ENCODE measurements at places on chromosomes 7 and 10.

DNA sequence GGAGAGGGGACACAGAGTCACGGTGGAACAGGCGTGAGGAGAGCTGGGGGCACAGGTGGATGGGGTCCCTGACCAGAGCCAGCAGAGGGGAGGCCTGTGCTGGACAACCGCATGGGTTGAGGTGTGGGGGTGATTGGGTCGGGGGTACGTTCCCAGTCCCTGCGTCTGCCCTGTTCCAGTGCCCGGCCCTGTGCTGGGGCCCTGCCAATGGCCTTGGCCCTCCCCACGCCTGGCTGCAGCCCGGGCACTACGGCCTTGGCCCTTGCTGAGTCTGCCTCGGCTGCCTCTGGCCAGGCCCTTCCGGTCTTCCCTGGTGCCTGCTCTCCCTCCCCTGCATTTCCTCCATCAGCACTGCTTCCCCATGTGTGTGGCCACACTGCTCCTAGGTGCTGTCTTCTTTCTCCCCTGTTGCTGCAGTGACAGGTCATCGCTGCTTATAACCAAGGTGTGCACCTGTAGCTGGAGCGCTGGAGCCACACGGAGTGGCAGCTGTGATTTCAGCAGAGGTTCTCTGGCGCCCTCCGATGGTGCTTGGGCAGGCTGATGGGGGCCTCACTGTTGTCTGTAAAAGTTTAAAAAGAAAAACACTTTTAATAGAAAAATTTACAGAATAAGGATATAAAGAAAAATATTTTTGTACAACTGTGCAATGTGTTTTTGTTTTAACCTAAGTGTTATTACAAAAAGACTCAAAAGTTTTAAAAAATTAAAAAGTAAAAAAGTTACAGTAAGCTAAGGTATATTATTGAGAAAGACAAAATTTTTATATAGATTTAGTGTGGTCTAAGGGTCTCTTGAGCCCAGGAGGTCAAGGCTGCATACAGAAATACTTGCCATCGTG is 45.2 kb upstream of the BHLHA15 start:
- DNase-seq, result peak; percentile 46

DNA sequence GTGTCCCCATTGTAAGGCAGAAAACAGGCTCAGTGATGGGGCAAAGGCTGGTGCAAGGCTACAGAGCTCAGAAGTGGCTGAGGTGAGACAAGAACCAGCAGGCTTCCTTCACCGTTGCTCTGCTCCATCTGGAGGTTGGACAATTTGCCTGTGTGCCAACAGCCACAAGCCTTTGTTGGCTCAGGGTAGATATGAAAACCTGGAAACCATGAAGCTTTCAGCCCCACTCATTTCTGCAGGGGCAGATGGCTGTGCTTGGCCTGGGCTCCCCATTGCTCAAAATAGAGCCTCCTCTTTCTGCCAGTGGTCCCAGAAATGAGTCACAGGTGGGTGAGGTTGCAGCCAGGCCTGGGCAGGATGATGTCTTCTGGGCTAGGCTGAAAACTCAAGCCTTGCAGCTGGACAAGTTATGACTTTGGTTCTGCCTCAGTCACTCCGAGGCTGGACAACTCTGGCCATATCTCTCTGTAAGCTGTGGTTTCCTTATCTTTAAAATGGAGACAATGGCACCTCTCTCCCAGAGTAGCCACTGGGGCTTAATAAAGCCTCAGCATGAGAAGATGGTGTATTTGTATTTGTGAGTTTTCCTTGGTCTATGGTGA is 12.2 kb upstream of the ZNF273 start:
- DNase-seq, result no peak

DNA sequence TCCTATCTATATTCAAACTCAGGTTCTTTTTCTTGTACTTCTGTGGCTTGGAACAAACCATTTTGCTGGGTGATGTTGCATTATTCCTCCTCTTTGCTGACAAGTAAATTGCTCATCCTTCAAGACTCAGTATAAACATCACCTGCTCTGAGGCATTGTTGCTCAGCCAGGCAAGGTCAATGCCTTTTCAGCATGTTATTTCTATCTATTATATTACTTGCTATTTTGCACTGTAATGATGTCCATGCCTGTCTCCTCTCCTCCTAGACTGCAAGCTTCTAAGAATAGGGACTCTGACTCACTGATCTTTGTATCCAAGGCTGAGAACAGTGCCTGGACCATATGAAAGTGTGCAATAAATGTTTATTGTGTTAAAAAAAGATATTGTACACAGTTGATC is 293.8 kb downstream of the RNLS start:
- DNase-seq, result no peak

DNA sequence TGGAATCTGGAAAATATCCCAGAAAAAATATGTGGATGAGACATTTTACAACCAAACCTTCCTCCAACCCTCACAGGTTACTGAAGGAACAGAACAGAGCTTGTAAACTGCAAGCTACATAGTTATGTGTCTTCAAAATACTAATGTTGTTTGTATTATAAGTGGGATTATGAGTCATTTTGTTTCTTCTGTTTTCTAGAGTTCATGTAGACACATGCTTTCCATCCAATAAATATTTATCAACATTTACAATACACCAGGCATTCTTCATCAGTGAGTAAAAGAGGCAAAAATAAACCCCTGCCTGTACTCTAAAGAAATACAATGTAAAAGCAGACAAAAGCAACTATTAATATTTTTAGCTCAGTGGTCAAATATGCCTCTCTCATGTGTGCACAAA is 38.0 kb upstream of the TES start:
- no peak for DNase-seq

GRCh38 chr10:69367469-69367868 is 49.2 kb downstream of the TACR2 start:
- DNase-seq, result no peak

- no peak for DNase-seq
These were observed 675.3 kb downstream of the INHBA start for GRCh38 chr7:41027428-41028115.

- DNase-seq, result no peak
These were observed 221.3 kb upstream of the FRMD4A start for GRCh38 chr10:14552015-14552414.

DNA sequence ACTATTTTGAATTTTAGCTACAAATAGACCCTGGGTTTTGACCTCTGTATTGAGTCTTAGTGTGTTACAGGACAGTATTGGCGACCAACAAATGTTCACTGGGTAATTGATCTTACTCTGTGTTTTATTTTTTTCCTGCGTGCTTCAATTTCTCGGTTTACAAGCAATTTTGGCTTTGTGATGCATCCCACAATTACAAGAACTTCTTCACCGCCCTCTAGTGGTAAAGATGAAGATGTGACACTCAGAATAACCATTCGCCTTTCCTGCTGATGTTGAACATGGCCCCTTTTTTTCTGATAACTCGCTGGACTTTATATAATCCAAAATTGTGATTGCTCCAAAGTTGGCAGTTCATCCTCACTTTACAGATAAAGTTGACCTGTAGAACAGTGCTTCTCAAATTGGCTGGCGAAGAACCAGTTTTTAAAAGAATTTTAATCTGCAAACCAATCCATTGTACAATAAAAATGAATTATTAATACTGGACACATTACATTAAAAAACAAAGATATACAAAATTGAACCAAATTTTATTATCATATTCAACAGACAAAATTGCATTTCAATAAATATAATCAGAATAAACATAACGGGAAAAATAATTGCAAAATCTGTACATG is 20.2 kb upstream of the SMC3 start:
- DNase-seq, result no peak

- DNase-seq, result no peak
These were observed 76.5 kb downstream of the FAM13C start for GRCh38 chr10:59285848-59286247.

Data from activated T-cell treated with anti-CD3 and anti-CD28 coated beads for 1 hour (primary cell).